ENCODE measurements at places on chromosomes 6 and 20. TPM values are rescaled to one million over a fixed set of nuclear protein-coding genes. Genes with fewer than 3 reads are reported as not detected.

HLA-G gene
- total RNA-seq, result 0.28 TPM

DNA sequence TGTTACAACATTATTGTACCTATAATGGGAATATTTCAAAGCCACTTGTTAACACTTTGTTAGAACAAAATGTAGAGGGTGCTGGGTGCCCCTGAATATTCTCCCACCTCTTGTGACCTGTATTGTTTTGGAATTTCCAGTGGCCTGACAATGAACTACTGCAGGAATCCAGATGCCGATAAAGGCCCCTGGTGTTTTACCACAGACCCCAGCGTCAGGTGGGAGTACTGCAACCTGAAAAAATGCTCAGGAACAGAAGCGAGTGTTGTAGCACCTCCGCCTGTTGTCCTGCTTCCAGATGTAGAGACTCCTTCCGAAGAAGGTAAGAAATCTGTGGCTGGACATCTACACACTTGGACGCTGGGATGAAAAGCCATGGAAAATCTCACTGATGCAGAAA, 28.9 kb downstream of the PLG start:
- no peaks in the 10 kb centered on the region for H3K27me3 ChIP-seq
- no peak overlapping the region for H3K4me3 ChIP-seq
- no peaks in the 10 kb centered on the region for H3K36me3 ChIP-seq
- no peak overlapping the region for H3K27ac ChIP-seq

- no peaks in the 10 kb centered on the region for H3K36me3 ChIP-seq
- DNase-seq, result no peak
- H3K27ac ChIP-seq, result no peak overlapping the region
- no peaks in the 10 kb centered on the region for H3K4me1 ChIP-seq
These were observed 3.6 kb downstream of the PPP1R3G start for GRCh38 chr6:5088780-5089179.

DNA sequence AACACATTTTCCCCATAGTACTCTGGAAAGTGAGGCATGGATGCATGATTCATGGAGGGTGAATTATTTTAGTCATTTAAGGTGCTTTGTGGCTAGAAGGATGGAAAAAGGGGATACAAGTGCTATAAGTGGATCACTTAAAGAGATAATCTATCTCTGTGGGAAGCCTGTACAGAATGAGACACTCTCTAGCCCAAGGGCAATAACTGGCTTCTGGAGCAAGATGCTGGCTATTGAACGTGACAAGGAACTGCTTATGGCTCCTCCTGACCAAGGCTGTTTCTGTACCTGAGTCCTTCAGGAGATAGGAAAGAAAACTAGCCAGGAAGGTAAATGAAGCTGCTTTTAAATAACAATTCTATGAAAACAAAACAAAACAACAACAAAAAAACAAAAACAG, 590.7 kb downstream of the EYS start:
- H3K36me3 ChIP-seq, result no peaks in the 10 kb centered on the region
- no peaks in the 10 kb centered on the region for H3K27me3 ChIP-seq
- no peaks in the 10 kb centered on the region for H3K4me1 ChIP-seq
- no peak overlapping the region for H3K27ac ChIP-seq
- H3K4me3 ChIP-seq, result no peak overlapping the region
- no peak for DNase-seq

GRCh38 chr6:39104528-39104927, 10.5 kb downstream of the SAYSD1 start:
- H3K27me3 ChIP-seq, result no peaks in the 10 kb centered on the region
- no peaks in the 10 kb centered on the region for H3K4me1 ChIP-seq
- no peak overlapping the region for H3K4me3 ChIP-seq
- H3K36me3 ChIP-seq, result peaks cover 4% of the 10 kb centered on the region

CCDC28A gene
- total RNA-seq, result 32.4 TPM

DNA sequence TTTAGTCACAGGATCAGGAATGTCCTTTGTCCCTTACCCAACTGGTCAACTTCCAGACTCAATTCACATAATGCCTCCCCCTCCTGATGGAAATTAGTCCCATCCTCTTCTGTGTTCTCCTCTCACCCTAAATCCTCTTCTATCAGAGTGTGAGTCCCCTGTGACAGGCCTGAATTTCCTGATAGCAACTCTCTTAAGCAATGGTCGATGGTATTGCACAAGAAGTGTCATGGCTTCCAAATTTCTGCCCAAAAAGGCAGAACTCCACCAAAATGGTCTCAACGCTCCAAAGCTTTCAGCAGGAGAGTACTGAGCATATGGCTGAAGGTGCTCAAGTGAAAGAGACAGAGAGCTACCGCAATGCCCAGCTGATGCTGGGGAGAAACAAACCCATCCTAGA, 2.4 kb downstream of the PREP start:
- peaks cover 53% of the 10 kb centered on the region for H3K4me1 ChIP-seq
- no peaks in the 10 kb centered on the region for H3K36me3 ChIP-seq
- no peak for DNase-seq
- H3K27ac ChIP-seq, result no peak overlapping the region
- no peaks in the 10 kb centered on the region for H3K27me3 ChIP-seq
- no peak overlapping the region for H3K4me3 ChIP-seq

GRCh38 chr6:12293235-12293930, 3.2 kb downstream of the EDN1 start:
- peaks cover 15% of the 10 kb centered on the region for H3K27me3 ChIP-seq
- peaks cover 12% of the 10 kb centered on the region for H3K4me1 ChIP-seq
- no peaks in the 10 kb centered on the region for H3K36me3 ChIP-seq
- DNase-seq, result no peak
- no peak overlapping the region for H3K4me3 ChIP-seq

DNA sequence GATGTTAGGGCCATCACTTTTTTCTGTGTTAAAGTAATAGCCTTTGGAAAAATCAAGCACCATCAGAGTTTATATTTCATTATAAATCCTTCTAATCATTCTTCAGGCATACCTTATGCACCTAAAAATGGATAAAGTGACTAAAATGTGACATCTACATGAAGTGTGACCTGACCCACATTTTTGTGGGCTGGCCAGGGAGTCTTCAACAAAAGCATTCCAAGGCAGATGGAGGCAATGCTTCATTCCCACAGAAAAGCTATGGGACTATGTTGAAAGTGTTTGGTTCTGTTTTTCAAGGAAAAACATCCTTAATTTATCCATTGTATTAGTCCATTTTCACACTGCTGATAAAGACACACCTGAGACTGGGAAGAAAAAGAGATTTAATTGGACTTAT, 58.8 kb upstream of the LTV1 start:
- H3K27ac ChIP-seq, result no peak overlapping the region
- no peaks in the 10 kb centered on the region for H3K4me1 ChIP-seq
- no peak overlapping the region for H3K4me3 ChIP-seq
- no peak for DNase-seq
- no peaks in the 10 kb centered on the region for H3K27me3 ChIP-seq
- peaks cover 24% of the 10 kb centered on the region for H3K36me3 ChIP-seq

DNA sequence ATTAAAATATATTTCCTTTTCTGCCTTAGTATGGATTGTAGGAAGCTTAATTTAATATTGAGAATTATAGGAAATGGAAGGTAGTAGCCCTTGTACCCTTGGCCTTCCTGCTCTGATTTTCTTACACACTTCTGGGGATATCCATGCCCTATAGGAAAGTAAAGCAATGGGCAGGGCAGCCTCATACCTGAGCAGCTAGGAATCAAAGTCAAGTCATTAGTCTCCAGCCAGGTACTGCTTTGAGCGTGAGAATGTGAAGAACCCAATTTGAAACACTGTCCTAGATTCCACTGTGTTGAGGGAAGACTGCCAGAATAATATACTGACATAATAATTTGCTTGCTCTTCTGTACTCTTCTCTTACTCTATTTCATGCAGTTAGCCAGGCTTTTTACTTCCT, 51.0 kb upstream of the L3MBTL3 start:
- no peak for DNase-seq
- H3K36me3 ChIP-seq, result no peaks in the 10 kb centered on the region
- H3K4me3 ChIP-seq, result no peak overlapping the region
- peaks cover 6% of the 10 kb centered on the region for H3K27me3 ChIP-seq

OLIG3 gene
- not detected for total RNA-seq

- H3K27ac ChIP-seq, result no peak overlapping the region
- DNase-seq, result no peak
- H3K27me3 ChIP-seq, result peaks cover 5% of the 10 kb centered on the region
These were observed 147.7 kb upstream of the DST start for GRCh38 chr6:56790414-56790813.

DNA sequence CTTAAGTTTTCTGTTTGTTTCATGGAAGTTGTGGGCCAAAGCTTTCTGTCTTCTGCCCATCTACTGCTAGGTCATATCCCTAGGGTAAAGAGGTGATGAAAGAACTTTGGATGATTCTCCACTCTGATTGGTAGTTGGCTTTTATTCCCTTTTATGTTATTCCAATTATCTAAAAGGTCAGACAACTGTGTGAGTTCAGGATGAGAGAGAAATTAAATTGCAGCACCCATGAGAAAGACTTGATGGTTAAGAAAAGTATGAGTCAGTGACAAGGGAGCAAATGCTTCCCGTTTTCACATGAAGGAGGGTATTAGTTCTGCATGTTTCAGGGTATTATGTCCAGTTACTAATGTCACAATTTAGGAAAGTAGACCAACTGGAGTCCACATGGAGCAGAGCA, 136.3 kb downstream of the CD109 start:
- no peak overlapping the region for H3K4me3 ChIP-seq
- no peak overlapping the region for H3K27ac ChIP-seq
- no peaks in the 10 kb centered on the region for H3K36me3 ChIP-seq
- H3K27me3 ChIP-seq, result no peaks in the 10 kb centered on the region
- DNase-seq, result no peak

- H3K36me3 ChIP-seq, result no peaks in the 10 kb centered on the region
- no peak for DNase-seq
- H3K27ac ChIP-seq, result no peak overlapping the region
- H3K27me3 ChIP-seq, result no peaks in the 10 kb centered on the region
These were observed 35.5 kb upstream of the VGLL2 start for GRCh38 chr6:117229870-117230269.

CALHM4 gene
- not detected for total RNA-seq

- no peak overlapping the region for H3K27ac ChIP-seq
- DNase-seq, result no peak
- no peaks in the 10 kb centered on the region for H3K4me1 ChIP-seq
- no peaks in the 10 kb centered on the region for H3K27me3 ChIP-seq
These were observed 573.5 kb upstream of the JAG1 start for GRCh38 chr20:11247046-11248010.

Measured in CD4-positive, alpha-beta memory T cell (primary cell).